Endothelial cell of umbilical vein (primary cell): ENCODE measurements at places on chromosomes 6 and 20.

DNA sequence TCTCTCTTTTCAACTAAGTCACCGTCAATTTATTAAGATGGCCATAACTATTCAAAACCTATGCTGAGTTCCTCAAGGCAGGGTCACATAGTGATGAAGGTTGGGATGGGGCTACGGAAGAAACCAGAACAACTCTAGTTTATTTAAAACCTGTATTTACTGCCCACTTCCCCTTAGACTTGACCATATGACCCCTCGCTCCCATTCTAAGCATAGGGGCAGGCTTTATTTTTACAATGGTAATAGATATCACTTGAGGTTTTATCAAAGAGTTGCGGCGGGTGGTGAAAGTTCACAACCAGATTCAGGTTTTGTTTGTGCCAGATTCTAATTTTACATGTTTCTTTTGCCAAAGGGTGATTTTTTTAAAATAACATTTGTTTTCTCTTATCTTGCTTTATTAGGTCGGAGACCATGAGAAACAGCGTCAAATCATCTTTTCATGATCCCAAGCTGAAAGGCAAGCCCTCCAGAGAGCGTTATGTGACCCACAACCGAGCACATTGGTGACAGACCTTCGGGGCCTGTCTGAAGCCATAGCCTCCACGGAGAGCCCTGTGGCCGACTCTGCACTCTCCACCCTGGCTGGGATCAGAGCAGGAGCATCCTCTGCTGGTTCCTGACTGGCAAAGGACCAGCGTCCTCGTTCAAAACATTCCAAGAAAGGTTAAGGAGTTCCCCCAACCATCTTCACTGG is 5.5 kb downstream of the EDN1 start:
- peak; percentile 24 for DNase-seq

DNA sequence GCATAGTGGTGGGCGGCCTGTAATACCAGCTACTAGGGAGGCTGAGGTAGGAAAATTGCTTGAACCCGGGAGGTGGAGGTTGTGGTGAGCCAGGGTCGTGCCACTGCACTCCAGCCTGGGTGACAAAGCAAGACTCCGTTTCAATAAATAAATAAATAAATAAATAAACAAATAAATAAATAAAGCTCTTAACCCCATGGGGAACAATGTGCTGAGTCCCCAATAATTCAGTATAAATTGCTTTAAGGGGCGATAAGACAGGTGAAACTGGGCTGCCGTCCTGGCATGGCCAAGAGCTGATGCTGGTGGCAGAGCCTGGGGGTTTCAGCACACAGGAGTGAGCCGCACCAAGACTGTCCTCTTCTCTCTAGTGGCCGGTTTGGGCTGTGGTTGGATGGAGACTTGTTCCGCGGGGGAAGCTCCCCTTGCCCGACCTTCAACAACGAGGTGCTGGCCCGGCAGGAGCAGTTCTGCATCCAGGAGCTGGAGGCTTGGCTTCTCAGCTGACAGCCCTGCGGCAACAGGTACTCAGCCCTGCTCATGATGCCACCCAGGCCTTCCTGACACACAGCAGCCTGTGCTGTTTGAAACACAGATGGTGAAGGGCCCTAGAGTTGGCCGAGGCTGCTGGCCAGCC is 13.1 kb downstream of the TLDC2 start:
- no peak for DNase-seq

DNA sequence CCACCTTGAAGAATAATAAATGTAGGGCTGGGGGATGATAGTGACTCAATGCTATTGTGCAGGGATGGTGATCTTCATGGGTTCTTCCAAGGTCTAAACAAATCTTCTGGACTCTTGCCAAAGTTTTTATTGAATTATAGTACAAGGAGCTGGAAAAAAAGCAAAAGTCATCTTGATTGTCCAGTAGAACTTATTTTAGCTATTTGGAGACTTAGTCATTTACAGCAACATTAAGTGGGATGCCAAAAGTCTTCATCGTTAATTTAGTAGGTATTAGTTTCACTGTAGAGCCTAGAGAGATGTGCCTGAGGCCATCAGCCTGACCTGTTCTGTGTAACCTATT is 212.9 kb upstream of the TBX18 start:
- DNase-seq: no peak

- no peak for DNase-seq
Observed at GRCh38 chr20:20205141-20205861, 153.0 kb downstream of the CFAP61 start.

- peak; percentile 47 for DNase-seq
Observed at GRCh38 chr6:167676666-167677421, 149.9 kb upstream of the AFDN start.

DNA sequence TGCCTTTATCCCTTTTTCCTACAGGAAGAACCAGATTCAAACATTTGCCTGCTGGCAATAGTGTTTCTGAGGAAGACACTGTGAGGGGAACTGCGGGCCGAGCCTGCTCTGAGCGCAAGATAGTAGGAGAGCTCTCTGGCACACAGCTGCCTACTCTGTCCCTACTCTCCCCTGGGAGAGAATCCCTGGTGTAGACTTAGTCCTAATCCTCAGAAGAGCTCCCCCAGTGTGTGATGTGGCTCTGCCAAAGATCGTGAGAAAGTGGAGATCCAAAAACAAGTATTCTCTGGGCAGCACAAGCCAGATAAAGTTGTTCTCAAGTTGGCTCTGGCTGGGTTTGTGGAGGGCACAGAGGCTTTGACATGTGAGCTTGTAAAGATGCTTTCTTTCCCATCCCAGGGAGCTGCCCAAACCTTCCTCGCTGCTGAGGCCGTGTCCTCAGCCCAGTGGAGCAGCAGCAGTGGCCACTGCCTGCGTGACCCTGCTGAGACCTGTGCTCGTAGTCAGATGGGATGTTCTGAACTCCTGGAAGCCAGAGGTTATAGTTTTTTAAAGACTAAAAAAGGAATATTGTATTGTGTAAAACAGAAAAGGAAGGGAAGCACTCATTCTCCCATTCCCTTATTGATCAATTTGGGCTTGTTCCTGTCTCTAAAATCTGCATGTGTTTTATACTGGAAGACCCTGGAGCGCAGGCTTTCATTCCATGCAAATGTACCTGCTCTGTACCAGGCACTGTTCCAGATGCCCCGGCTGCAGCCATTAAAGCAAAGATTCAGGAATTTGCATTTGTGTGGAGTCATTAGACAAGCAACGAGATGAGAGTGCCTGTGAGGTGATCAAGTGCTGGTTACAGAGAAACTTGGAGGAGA is 30.7 kb downstream of the PNLDC1 start:
- no peak for DNase-seq

GRCh38 chr6:16244869-16245451 is 6.6 kb downstream of the GMPR start:
- DNase-seq: peak; percentile 30

DNA sequence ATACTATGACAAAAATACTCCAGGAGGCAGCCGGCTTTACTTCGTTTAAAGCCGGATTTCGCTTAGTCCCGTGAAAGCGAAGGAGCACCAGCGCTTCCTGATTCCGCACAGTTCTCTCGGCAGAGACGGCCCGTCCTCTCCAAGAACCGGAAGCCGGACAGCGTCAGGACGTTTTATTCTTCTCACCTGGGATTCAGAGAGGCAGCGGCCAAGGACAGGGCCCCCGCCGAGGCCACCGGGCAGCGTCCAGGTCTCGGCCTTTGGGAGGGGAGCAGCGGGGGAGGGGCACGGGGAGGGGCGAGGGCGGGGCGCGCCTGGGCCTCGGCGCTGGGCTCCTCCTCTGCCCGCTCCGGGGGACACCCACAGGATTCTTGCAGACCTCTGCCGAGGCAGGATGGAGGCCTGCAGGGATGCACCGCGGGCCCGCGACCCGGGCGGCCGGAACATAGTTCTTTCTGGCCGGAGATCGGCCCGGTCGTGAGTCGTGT is 2.8 kb upstream of the DIDO1 start:
- DNase-seq: peak; percentile 54

- no peak for DNase-seq
Observed at GRCh38 chr20:37395921-37396415, 50.0 kb downstream of the SRC start.
